Stimulated activated CD4-positive, alpha-beta T cell treated with anti-CD3 and anti-CD28 coated beads, TNF-alpha, amount 100 ng/mL, for 48 hours (primary cell): ENCODE measurements at places on chromosomes 11 and 22.

DNA sequence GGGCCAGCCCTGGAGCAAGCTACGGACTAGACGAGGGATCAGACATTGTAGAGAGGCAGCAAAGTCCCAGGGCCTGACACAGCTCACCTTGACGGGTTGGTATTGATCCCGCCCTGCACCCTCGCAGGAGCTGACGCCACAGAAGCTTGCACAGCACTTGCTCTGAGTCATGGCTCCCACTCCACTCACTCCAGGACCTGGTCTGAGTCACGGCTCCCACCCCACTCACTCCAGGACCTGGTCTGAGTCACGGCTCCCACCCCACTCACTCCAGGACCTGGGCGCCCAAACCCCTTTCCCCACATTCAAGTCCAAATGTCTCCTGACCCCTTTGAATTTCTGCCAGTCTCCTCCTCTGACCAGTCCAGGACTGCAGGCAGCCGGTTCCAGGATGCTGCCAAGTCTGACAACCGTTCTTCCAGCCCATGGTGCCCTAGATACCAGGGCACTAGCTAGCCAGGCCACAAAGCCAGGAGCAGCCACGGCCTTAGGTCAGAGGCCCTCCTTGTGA is 6.0 kb upstream of the PNPLA5 start:
- DNase-seq, result no peak

- DNase-seq, result no peak
Measured at GRCh38 chr11:15927196-15927863, 429.0 kb downstream of the SOX6 start.

DNA sequence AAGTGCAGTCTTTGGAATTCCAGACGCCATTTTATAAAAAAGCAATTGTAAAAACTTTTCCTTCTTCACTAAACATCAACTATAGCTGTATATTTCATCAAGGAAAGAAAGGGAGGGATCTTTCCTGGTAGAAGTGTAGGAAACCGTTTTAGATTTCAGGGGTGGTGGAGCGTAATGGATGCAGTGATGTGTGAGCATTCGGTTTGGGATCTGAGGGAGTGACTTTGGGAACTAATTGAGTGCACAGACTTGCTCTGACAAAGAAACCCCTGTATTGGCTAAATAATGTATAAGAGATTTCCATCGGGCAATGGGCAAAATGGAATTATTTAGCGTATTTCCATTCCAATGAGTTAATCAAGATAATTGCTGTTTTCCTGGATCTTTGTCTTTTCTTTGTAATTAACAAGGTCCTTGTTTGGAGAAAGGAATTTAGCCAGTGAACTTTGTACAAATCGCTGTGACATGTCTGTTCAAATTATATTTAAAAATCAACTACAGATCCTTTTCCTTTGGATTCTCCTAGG is 125.0 kb upstream of the NARS2 start:
- no peak for DNase-seq

DNA sequence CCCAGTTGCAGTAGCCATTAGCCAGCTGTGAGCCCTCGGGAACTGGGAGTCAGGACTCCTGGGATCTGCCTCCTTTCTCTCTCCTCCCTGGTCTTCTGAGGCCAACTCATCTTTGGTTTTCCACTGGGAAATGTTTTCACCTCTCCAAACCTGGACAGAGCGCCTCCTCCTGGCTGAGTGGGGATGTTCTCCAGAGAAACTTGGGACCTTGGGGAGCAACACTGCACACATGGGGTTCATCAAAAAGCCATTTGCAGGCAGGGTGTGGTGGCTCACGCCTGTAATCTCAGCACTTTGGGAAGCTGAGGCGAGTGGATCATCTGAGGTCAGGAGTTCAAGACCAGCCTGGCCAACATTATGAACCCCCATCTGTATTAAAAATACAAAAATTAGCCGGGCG is 145.4 kb downstream of the NECTIN1 start:
- no peak for DNase-seq

DNA sequence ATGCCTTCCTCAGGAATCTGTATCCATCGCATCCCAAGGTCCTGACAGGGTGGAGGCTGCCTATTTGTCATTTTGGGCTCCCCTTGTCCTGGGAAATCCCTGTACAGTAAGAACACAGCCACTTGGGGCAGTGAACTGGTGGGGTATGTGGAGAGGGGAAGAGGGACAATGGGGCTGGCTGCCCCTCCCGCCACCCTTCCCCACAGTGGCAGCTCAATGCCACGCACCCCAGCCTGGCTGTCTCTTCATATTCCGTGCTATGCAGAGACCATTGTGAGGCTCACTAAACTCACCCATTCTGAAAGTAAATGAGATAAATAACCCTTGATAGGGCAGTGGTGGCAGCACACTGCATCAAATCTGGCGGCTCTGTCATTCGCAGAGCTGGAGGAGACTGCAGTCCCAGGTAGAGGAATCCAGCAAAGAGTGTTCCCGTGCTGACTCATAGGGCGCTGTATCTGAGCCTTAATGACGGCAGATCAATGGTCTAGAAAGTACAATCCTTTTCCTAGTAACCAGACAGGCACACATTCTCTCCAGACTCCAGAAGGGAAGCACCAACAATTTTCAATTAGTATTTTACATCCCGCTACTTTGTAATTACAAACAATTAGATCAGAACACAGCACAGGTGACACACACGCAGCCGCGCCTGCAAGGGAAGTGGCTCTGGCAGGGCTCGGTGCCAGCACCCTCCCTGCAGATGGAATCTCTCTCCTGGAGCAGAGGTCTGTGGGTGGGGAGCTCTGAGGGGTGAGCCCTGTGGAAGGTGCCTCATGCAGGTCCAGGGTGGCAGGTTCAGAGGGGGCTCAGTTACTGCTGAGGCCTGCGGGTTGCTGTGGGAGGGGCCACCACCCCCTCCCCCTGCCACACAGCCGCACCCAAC is 167.9 kb upstream of the B3GAT1 start:
- DNase-seq, result no peak

DNA sequence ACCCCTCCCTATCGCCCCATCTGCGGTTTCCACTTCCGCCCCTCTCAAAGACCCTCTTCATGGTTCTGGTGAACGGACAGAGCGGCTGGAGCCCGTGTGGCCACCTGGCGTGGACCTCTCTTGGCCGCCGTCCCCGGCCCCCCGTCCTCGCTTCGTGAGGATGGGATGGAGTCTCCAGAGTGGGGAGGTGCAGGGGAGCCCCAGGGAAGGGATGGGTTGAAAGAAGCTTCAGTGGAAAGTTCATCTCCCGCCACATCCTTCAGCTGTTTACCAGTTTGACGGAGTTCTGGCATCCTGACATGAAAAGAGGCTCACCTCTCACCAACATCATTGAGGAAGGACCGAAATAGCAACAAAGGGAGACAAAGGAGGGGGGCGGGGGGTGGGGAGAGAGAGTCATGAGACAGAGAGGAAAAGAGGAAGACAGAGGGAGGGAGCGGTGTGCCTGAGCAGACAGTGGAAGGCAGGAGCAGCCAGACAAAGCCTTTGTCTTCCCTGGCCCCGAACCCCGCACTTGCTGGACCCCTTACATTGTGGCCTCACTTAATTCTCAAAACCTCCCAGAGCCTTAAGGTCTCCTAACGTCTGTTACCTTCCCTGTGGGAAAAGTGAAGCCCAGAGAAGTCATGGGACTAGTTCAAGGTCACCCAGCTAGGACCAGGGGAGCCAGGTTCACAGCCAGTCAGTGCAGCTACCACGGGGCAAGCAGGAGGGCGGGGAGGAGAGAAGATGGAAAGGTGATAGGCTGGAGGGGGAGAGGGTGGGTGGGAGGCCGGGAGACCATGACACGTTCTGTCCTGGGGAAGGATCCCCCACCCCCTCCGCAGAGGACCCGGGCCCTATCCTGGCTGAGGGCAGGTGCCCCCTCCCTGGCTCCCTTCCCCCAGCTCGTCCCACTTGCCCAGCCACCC is 54.9 kb downstream of the CD6 start:
- no peak for DNase-seq
